ENCODE measurements at places on chromosomes 3 and 15.

- no peak for DNase-seq
Measured at GRCh38 chr3:129070086-129070885, 9.7 kb downstream of the GP9 start.

DNA sequence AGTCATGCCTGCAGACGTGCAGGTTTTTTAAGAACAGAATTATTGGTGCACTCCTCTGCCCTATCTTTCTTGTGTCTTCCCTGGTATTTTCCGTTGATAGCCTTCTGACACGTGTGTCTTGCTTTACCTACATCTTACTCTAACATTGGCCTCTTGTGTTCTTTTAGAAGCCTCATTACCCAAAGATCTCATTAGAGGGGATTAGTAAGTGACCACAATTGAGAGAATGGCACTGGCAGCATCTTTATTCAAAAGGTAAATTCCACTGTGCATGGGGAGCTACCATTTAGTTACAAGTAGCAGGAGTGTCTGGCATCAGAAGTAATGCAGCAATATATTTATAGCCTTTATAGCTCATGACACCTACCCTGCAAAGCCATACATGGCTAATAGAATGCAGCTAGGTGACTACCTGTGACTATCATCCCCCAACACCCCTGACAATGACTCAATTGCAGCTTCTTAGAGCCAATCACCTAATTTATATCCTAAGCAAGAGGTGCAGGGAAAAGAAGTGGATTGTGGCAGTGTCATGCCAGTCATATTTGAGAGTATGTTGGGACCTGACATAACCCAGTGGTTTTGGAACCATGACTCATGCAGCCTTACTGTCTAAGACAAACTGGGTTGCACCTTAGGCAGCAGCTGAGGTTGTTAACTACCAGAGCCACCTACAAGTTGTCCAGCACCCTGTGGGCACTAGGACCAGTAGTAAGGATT, 164.8 kb downstream of the GRM7 start:
- no peak for DNase-seq

DNA sequence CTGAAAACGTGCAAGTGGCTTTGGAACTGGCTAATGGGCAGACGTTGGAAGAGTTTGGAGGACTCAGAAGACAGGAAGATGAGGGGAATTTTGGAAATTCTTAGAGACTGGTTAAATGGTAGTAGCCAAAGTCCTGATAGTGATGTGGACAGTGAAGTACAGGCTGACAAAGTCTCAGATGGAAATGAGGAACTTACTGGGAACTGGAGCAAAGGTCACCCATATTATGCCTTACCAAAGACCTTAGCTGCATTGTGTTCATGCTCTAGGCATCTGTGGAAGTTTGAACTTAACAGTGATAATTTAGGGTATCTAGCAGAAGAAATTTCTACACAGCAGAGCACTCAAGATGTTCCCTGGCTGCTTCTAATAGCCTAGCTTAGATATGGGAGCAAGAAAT, 28.6 kb upstream of the SERPINI2 start:
- no peak for DNase-seq

- DNase-seq, result no peak
Measured at GRCh38 chr3:189967254-189967865, 153.3 kb downstream of the P3H2 start.

- no peak for DNase-seq
Measured at GRCh38 chr15:50113992-50114780, 4.8 kb downstream of the ATP8B4 start.

GRCh38 chr15:45203182-45203581, 15.4 kb upstream of the SHF start:
- no peak for DNase-seq

DNA sequence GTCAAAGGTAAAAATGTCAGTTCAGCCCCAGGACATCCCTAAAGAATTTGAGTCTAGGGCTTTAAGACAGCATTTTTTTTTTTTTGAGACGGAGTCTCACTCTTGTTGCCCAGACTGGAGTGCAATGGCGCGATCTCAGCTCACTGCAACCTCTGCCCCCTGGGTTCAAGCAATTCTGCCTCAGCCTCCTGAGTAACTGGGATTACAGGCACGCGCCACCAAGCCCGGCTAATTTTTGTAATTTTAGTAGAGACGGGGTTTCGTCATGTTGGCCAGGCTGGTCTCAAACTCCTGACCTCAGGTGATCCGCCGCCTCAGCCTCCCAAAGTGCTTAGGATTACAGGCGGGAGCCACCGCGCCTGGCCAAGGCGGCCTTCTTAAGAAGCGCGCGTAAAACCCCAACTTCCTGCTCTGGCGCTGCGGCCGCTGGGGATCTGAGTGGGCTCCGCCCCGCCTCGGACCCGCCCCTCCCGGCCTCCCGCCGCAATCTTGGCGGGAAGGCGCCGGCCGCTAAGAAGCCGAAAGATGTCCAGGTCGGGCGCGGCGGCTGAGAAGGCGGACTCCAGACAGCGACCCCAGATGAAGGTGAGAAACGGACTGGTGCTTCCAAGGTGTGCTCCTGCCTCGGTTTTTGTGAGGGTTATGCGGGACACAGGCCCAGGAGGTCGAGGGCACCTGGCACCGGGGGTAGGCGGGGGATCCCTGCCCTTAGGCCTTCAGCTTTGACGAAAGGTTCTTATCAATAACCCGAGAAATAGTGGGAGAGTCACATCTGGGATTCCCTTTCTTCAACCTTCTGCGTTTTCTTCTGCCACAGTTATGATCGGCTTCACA, at the start of gene WDR76:
Gene WDR76 (plus strand): TSS at position 495 of the 834 bp plus-strand sequence. CDS start 31 bp downstream, at position 526.
- DNase-seq, result peak; percentile 60

DNA sequence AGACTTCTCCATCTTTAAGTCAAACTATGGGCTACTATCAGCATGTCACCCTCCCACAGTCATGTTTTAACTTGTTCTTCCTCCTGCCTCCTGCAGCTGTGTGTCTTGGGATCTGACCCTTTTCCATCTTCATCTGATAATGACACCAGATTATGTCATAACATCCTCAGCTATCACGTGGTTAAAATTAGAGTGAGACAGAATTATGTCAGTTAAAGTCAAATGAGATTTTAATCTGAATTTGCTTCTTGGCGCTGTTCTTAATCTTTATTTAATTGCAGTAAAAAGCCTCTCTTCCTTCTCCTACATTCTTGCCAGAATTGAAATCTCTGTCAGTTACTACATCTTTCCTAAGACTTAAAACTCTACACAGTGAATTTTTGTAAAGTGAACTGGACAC, 107.2 kb downstream of the ARPP21 start:
- no peak for DNase-seq

DNA sequence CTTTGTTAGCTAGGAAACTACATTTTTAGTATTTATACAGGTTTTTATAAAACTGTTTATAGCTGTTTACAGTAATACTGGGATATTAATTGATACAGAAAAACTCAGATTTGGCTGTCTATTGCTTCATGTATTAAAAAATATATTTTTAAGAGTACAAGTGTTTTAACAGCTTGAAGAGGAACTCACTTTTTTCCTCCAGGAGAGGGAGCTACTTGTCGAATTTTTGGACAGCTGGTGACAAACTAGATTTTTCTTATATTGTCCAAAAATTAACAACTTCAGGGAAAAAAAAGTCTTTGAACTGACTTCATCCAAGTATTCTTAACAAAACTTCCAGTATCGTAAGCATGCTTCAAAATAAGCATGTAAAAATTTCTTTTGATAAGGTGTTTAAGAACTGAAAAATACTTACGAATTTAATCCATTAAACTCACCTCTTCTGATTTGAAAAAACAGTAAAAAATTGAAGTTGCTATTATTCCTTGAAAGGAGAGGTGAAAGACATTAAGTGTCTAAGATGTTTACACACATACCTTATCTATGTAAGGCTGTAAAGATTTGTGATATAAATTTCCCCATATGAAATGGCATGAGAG, 4.0 kb downstream of the DIPK2A start:
- no peak for DNase-seq

GRCh38 chr3:78725703-78726246, 1042.0 kb downstream of the ROBO1 start:
- no peak for DNase-seq
